SK-N-SH treated with all-trans-retinoic acid at 6 μM for 48 hours (cell line): ENCODE measurements at places on chromosomes 6 and 20.
A peak's percentile ranks its signal among the peaks of the same experiment; 100 is the strongest.

DNA sequence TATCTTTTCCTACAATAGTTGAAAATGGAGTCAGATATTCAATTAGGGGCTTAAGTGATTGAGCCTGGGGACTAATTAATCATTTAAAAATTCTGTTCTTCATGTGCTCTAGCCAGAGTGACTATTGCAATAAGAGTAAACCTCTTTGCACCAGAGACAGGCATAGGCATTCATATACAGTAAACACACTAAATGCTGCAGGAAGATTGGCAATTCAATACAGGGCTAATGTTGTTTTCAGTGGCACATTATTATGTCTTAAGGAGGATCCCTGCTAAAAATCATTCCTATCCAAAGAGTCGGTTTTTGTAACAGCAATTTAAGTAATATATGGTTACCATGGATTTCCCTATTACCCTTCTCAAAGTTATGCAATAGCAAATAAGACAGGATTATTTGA, 1.2 kb downstream of the PDE7B start:
- peak; percentile 5; the same call in 1 of the 3 replicates for ATAC-seq

GRCh38 chr6:45692021-45692420, 314.3 kb upstream of the SUPT3H start:
- ATAC-seq: no peak

DNA sequence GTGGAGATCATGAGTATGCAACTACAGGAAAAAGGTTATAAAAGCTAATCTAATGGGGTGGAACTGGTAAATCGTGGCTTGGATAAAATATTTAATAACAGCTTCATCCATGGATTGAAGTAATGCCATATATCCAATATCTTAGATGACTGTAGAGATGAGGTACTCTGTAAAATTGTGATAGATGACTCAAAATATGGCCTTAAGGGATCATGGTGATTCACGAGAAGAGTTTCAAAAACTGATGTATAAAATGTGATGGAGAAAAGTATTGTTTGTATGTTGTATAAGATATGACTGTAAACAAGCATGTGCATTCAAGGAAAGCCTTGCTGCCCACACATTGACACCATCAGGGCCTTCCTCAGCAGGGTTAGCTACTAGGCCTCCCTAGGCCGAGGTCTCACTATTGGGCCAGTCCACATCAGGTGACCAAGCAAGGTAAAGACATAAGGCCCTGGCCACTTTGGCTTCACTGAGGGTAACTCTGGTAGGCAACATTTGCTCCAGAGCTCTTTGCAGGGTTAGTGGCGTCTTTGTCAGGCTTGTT, 17.7 kb upstream of the CCN6 start:
- ATAC-seq: no peak

- ATAC-seq: no peak
These were observed 23.5 kb downstream of the HCK start for GRCh38 chr20:32075534-32075933.

DNA sequence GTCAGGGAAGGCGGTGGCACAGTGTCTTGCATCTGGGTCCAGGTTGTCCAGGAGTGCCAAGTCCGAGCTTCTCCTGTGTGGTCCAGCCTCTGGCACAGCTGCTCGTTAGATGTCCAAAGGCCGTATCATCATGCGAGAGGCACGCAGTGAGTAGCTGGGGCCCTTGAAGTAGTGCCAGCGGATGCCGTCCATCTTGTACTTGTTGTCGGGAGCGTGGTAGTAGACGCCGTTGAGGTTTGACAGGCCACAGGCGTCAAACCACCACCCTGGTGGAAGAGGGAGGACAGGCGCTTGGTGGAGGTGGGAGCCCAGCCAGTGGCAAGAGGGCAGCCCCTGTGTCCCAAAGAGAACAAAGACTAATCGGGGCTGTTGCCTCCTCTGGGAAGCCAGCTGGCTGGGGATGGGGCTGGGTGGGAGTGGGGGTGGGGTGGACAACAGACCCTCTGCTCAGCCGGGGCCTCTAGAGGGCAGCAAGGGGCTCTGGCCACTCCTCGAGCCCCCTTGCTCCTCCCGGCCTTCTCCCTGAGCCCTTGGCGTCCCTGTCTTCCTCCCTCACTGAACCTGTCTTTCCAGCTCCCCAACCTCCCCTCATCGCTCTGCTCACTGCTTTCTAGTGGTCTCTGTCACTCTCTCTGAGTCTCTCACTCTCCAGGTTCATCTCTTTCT, 39.5 kb downstream of the FAM110A start:
- ATAC-seq: no peak

DNA sequence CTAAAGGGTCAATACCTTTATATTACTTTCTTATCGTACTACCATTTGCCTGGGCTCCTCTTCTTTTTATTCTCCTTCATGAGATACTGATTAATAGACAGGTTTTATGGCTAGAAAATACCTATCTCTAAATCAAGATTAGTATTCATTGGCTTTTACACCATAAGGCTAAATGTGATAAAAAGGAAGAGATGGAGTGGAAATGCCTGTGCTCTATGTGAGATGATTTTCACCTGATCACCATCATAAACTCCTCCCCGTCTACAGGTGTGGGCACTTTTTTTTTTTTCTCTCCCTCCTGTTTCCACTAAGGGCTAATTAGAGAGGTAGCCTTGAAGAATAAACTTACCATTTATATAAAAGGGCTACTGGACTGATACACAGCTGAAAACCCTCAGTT, at the start of gene GLYATL3:
GLYATL3 (plus strand) TSS at position 301 of the 400 bp plus-strand sequence. CDS start 12,068 bp downstream, outside the sequence.
- ATAC-seq: no peak

DNA sequence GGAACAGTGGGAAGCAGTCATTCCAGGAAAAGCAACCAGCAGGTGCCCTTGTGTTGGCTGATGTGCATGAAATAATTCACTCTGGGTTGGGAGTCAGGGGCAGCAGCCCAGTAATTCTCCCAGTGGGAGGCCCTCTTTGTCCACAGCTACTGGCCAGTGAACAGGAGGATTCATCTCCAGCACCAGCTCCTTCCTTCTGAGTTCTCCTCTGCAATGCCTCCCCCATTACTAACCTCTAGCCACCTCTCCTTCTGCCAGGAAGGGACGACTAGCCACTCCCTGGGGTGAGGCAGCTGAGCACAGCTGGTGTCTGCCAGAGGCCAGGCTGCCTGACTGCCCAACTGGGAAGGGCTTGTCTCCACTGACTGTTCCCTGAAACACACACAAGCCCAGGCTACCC, 12.5 kb upstream of the R3HDML start:
- ATAC-seq: no peak

DNA sequence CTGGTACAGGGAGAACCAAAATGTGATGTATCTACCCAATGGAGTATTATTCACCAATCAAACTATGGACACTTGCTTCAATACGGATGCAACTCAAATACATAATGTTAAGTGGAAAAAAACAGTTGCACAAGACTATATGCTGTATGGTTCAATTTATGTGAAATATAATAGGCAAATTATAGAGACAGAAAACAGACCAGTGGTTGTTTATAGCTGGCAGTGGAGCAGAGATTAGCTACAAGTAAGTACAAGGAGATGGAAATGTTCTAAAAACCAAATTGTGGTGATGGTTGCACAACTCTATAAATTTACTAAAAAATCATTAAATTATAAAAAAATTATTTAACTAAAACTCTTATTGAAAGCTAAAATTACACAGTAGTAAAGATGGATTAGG, 113.2 kb downstream of the PRDM1 start:
- ATAC-seq: peak; percentile 53; the same call in 1 of the 3 replicates

- ATAC-seq: peak; percentile 86
These were observed 83.7 kb upstream of the TMEM30A start for GRCh38 chr6:75368151-75368779.

DNA sequence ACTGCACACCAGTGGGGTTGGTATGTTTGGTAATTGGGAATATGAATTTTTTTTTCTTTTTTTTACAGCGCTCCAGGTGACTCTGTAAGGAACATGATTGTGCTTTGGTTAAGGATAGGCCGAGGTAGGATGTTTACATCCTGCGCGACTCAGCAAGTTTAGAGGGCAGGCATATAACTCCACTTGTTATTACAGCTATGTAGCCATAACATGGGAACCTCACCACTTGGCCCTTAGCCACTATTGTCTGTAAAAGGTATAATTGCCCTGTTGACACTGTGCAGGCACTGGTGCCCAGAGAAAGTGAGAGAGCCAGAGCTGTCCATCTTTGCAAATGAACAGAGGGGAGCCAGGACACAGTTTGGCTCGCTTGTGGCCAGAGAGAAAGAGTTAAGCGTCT, 172.9 kb downstream of the MCHR2 start:
- no peak for ATAC-seq

- ATAC-seq: no peak
These were observed 4.5 kb downstream of the HSPA1A start for GRCh38 chr6:31819871-31820299.

DNA sequence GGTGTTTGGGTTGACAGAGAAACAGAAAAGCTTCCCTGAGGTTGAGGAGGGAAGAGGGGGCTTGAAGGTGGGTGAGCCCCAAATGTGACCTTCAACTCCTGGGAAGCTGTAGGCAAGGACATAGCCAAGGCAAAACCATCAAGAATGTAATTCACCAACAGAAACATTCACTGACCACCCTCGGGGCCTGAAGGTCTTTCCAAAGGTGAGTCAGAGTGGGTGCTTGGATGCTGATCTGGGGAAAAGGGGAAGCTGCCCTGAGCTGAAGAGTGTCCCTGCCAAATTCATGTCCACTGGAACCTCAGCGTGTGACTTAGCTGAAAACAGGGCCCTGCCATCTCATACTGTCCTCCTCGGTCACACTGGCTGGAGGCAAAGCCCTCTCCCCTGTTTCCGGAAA, 234.2 kb upstream of the SULF2 start:
- ATAC-seq: no peak

DNA sequence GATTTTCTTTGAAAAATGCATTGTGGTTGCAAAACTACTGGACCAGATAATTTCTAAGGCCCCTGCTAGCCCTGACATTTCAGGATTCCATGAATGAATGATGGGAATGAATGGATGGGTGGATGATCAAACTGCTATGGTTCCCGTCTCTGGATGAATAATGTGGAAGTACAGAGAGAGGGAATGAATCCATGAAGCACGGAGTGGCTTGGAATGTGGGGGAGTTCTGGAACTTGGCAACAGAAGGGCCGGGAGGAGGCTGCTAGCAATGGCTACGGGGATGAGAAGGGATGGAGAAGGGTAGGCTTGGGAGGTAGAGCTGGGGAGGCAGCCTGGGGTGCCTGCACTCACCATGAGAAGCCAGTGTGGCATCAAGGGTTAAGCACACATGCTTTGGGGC, 84.8 kb downstream of the NCR2 start:
- no peak for ATAC-seq

- ATAC-seq: peak; percentile 85
These were observed 40.0 kb upstream of the CLDN20 start for GRCh38 chr6:155223646-155224451.

DNA sequence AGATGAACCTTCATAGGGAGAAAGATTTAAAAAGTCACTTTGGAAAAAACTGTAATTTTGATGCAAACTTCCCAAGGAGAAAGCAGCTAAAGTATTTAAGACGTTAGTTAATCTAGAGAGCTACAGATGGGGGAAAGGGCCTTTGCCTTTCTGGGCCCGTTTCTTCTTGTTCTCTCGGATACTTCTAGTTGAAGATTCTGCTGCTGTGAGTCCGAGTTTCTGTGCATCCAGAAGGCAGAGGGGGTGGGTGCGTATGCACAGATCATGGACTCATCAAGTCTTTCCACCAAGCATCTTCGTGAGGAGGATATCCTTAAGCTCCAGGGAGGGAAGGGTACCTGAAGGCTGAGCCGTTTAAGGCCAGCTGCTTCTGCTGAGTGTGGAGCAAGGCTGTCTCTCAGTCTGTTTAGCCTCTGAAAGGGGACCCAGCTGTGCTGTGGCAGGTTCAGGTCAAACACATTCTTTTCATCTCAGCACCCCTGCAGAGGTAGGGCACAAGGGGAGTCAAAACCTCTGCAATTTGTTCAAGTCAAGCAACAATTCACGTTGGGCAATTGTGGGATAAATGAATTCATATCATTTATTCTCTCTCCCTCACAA, 4.3 kb downstream of the LAMP5 start:
- ATAC-seq: no peak

DNA sequence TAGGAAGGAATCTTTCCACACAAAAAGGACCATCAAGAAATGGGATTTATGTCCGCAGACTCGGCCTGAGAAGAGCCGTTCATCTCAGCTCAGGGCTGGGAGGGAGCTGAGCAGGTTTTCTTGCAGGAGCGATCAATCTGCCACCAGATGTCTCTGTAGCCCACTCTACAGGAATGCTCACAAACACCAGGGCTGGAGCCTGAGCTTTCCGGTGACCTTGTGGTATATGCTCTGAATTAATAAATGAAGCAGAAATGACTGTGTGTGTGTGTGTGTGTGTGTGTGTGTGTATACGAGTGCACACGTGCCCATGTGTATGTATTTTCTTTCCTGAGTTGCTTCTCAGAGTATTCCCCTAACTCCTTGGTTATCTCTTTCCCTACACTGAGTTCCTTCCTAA, 12.0 kb downstream of the CD83 start:
- ATAC-seq: peak; percentile 93

GRCh38 chr6:88869263-88870020, 94.0 kb downstream of the RNGTT start:
- peak; percentile 35; the same call in 2 of the 3 replicates for ATAC-seq

DNA sequence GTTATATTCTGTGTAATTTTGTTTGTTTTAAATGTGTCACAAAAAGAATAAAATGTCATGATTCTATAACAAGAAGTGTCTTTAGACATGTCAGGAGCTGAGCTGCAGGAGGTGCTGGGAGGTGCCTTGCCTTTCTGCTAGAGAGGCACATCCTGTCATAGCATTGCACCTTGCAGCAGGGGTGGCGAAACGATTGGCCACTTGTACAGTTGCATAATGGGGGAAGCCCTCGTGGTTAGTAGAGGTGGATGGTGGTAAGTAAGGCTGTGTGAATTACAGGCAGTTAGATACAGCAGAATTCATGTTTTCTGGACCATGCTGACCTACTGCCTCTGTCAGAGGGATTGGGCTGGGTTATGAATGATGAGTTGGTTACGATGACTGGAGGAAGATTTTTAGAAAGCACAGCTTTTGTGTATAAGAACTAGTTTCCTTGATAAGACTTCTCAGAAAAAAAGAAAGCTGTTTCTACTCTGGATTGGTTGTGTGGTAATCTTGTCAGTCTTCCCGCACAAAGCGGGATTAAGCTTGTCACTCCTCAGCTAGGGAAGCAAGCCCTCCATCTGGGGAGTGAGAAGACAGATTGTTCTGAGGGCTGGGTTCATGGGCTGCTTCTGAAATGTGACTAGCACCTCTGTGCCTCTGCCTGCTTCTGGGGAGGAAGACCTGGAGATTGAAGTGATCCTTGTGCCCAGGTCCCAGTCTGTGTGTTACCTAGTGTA, 74.9 kb downstream of the FOXO3 start:
- ATAC-seq: no peak

- ATAC-seq: no peak
These were observed 12.6 kb downstream of the GLP1R start for GRCh38 chr6:39061182-39061581.

DNA sequence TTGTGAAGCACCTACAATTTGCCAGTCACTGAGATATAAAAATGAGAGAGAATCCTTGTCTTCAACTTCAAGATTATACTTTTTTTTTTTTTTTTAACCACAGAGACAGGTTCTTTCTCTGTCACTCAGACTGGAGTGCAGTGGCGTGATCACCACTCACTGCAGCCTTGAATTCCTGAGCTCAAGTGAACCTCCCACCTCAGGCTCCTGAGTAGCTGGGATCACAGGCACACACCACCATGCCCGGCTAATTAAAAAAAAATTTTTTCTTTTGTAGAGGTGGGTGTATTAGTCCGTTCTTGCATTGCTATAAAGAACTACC, 51.6 kb upstream of the PMEPA1 start:
- ATAC-seq: no peak

- ATAC-seq: no peak
These were observed 176.0 kb upstream of the FOXQ1 start for GRCh38 chr6:1135726-1136414.
